ENCODE measurements at places on chromosomes 5 and 9.

- DNase-seq, result no peak
Observed at GRCh38 chr9:109341561-109341960, 20.7 kb upstream of the EPB41L4B start.

- no peak for DNase-seq
Observed at GRCh38 chr5:137699336-137700281, 36.3 kb downstream of the KLHL3 start.

- no peak for DNase-seq
Observed at GRCh38 chr5:13930541-13931171, 13.8 kb downstream of the DNAH5 start.

GRCh38 chr5:167945542-167946384 is 345.7 kb upstream of the WWC1 start:
- DNase-seq, result no peak

DNA sequence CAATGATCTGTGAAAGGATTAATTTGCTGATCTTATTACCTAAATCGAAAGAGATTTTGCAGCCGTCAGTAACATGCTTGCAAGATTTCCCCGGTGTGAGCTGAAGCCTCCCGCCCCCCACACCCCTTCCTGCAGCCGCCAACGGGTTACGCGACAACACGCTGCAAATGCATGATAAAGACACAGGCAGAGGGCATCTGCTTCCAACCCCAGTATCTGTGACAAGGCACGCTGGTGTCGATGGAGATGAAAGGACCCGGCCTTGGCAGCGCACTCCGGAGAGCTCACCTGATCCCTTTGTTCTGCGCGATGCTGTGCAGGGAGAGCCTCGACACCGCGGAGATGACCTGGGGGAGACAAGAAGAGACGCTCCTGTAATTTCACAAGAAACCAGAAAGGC is 122.9 kb upstream of the SARDH start:
- no peak for DNase-seq

DNA sequence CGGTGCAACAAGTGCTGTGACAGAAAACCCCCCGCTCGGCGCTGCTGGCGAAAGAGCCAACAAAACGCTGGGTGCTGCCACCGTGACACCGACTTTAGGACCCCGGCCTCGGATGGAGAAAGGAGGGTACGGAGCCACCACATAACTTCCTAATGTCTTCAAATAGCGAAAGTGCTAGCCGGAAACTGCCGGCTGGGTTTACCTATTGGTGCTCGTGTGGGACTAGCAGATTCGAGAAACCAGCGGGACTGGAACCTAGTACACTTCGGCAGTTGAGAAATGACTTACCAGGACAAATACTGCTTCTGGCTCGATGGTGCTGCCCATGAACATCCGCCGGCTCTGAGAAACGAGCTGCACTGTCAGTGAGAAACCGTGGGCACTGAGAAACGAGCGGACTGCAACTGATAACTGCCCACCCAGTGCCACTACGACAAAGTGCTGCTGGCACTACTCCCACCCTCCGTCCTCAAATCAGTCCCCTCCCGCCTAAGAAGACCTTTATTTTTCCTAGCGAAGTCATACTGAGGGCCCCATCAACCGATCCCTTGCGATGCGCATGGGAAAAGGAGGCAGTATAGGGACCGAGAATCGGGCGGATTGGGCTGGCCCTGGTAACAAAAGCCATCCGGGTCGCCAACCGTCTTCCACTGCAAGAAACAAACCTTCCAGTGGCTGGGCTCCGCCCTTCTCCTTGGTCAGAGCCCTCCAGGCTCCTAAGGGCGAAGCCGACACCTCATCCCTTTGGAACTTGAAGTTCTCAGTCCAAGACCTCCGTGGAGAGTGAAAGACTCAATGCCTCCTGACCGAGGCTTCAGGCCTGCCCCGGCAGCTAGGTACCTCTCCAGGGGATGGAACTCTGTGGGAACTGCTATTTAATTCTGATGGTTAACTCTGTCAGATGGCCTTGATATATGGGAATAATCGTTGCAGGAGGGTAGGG is 27.0 kb upstream of the ANXA2R start:
- peak; percentile 93 for DNase-seq

- DNase-seq, result no peak
Observed at GRCh38 chr5:38509185-38509584, 47.3 kb downstream of the LIFR start.

DNA sequence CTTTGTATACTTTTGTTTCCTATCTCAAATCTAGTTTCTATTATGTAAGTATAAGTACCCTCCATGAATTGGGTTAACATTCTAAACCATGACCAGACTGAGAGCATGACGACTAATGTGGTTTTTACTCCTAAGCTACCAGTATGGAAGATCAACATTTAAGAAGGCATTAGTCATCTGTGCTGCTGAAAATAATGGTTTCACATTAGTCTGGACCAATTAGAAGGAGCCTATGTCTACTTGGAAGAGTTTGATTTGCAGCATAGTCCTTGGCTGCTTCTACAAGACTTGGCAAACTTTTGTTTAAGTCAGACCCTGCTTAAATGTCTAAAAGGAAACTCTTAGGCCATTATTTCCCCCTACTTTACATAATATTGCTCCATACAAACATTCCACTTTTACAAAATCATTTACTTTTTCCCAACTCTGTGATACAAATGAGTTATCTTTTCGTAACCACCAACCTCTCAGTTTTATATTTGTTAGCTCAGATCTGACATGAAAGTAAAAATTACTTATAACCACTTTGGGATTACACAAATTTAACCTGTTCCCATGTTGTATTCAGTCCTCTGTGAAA is 186.7 kb downstream of the COMMD10 start:
- DNase-seq, result no peak

DNA sequence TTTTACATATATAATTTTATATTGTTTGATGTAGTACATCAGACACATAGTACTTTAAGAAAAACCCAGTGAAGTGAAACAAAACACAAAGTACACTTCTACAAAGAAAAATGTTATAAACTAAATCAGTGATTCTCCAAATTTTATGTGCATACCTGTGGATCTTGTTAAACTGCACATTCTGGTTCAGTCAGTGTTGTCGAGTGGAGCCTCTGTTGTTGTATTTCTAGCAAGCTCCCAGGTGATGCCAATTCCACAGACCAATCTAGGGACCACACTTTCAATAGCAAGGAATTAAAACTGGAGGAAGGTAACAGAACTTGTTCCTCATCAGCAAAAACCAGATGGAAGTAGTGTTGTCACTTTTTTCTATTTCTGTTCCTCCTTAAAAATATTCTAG is 183.8 kb upstream of the CD180 start:
- no peak for DNase-seq

- DNase-seq, result no peak
Observed at GRCh38 chr5:2783223-2783622, 31.7 kb upstream of the IRX2 start.

GRCh38 chr5:163807781-163808180 is 302.4 kb downstream of the MAT2B start:
- no peak for DNase-seq

GRCh38 chr5:151315998-151316597 is 12.5 kb upstream of the SLC36A3 start:
- peak; percentile 58 for DNase-seq

DNA sequence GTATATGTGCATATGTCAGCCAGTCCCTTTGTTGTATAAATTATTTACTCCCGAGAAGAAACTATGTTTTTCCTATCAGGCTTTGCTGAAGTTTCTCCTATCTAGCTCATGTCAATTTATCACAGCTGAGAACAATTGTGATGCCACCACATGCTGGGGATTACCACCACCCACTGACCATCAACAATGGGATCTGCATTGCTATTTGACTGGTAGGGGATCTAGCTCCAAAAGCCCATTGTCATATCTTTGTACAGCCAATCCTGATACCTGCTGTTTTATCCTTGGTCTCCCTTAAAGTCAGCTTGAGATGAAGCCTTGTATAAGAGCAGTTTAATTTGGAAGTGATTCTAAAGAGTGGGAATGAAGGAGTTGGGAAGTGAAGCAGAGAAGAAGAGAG is 53.9 kb upstream of the KCNN2 start:
- peak; percentile 57 for DNase-seq

DNA sequence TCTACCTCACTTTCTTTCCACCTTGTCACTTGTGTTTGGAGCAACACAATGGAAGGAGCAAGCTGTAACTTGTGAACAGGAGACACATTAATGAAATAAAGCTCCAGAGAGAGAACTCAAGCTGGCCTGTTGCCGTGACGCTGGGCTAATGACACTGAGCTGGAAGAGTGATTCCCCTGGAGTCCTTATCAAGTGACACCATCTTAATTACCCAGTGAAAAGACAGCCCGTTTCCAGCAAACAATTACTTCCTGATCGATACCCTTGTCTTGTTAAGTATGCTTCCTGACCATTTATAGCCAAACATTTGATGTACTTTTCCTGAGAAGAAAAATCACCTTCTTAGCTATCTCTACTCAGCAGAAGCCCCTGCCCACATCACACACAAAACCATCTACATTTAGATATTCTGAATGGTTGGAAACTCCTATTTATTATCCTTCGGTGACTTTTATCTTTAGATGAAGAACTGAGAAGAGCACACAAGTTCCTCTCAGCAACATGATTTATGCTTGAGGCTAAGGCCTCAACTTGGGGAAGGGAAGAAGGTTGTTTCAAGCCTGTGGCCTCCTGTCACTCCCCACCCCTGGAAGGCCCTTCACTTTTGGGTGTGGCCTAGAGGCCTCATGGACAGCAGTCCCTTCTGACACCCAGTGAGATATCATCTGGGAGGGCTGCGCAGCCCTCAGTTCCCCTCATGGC is 34.1 kb downstream of the CRHBP start:
- DNase-seq, result no peak

DNA sequence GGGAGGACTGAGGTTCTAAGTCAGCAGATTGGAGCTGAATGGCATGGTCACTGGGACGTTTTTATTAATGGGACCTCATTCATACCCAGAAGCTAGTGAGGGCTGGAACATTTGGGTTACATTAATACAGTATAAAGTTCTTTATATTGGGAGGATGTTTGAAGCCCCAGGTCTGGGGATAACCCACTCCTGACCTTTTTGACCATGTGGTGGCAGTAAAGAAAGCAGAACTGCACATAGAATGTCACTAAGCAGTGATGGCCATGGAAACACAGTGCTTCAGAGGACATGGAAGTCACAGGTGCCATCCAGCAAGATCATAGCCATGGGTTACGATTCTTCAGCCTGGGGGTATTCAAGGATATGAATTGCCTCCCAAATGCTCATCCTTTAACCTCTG is 176.0 kb downstream of the ATP10B start:
- DNase-seq, result no peak

GRCh38 chr5:151083081-151083676 is 2.3 kb upstream of the TNIP1 start:
- no peak for DNase-seq

GRCh38 chr9:105151686-105151995 is 92.8 kb upstream of the SLC44A1 start:
- DNase-seq, result no peak

- no peak for DNase-seq
Observed at GRCh38 chr9:7340451-7340850, 459.1 kb downstream of the DMAC1 start.

- DNase-seq, result no peak
Observed at GRCh38 chr9:132146039-132146438, 15.8 kb upstream of the NTNG2 start.

GRCh38 chr9:129694243-129694646 is 28.8 kb downstream of the PRRX2 start:
- DNase-seq, result no peak

DNA sequence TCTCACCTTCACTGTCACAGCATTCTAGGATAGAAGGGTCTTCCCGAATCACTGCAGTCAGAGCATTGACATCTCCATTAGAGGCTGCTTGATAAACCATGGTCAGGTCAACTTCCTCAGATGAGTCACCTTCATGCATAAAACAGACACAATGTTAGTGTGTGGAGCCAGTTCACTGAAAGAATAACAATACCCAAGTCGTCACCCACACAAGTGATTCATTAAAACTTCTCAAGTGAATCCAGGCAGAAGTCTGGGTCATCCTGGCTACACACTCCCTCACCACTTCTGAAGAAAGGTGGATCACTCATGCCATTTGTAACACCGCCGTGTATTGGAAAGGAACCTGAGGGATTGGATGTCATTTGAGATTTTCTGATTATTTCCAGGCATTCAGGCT is 49.6 kb downstream of the ANKRD55 start:
- DNase-seq, result no peak

DNA sequence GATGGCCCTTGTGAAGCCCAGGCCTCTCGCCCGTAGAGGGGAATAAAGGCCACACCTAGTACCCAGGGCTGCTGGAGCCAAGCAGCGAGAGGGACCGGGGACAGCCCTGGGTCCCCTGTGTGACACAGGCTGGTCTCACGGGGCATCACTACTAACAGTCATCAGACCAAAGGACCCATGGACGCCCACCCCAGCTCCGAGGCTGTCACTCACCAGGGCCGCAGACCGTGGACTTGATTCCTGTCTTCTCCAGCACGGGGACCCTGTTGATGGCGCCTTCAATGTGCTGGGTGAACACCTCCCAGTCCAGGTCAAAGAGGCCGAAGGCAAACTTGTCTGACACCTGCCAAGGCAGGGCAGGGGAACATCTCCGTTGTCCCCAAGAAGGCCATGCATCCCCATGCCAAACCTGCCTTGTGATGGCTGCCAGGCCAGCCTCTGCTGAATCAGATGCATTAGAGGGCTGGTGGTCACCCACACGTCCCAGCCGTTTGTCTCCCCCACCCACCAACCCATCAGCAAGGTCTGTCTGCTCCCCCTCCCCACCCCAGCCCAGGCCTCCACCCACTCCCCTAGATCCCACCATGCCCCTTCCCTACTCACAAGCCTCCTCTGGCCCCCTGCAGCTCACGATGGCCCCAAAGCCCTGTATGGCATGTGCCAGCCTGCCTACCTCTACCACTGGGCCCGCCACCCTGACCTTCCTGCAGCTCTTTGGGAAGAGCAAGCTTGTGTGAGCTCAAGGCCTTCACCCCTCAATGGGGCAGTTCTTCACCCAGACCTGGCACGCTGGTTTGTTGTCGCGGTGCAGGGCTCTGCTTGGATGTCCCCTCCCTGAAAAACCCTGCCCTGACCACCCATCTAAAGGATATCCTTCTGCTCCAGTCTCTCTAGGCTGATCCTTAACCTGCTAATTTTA is 20.8 kb downstream of the SARDH start:
- DNase-seq, result no peak

Data from neuronal stem cell (in vitro differentiated cells).